NCI-H524 treated with DMSO at 0.1 percent for 48 hours (cell line): ENCODE measurements at places on chromosomes 12 and 14.
A peak's percentile ranks its signal among the peaks of the same experiment; 100 is the strongest.

DNA sequence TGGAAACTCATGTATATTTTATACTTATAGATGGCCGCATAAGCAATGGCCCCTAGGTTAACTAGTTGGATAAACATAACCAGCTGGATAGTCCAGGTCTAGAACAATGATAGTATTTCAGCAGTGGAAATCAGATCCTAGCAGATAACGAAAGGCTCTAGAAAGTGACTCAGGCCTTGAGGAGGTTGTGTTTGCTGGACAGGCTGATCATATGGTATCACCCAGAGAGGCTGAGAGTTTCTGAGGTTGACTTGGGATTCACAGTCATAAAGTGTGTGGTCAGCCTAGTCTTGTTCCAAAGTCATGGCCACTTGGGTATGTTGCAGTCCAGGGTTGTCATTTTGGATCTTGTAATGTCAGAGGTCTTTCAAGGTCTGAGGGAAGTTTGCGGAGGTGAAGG is 16.8 kb downstream of the FLVCR2 start:
- no peak for DNase-seq

DNA sequence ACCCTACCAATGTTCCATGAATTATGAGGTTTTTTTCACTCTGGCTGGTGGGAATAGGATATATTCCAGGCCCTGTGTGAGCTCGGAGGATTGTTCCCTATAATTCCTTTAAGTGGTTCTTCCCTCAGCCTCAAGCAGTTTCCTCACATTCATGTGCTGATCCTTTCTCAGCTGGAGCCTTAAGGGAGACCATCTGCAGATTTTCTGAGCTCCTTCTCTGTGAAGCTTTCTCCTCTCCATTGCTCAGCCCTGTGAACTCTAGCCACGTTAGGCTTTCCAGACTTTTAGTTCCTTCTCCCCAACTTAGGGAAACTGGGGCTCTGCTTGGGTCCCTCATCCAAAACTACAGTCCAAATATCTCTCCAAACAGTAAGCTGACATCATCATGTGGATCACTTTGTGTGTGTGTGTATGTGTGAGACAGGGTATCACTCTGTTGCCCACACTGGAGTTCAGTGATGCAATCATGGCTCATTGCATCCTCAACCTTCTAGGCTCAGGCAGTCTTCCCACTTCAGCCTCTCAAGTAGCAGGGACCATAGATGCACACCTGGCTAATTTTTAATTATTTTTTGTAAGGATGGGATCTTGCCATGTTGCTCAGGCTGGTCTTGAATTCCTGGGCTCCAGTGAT is 219.5 kb upstream of the OTX2 start:
- DNase-seq = peak; percentile 71

DNA sequence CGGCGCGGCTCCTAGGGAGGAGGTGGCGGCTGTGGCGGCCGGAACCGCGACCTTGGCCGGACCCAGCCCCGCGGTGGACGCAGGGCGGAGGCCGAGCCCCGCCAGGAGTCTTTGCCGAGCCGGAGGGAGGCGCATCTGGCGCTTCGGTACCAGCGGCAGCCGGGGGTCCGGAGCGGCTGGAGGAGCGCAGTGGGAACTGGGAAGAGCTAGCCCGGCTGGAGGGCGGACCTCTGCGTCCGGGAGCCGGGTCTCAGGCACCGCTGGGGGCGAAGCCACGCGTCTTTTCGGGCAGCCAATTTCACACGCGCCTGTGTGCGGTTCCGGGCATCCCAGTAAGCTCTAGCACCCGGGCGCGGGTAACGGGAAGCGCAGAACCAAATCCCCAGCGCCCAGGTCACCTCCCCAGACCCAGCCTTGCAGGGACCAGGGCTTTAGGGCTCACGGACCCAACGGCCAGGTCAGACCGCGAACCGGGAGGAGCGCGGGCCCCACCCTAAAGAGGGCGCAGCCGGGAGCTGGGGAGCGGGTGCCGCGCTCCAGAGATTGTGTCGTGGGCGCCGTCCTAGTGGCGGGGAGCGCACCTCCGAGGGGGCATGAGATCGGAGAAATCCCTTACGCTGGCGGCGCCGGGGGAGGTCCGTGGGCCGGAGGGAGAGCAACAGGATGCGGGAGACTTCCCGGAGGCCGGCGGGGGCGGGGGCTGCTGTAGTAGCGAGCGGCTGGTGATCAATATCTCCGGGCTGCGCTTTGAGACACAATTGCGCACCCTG is 89.4 kb downstream of the GALNT8 start:
- no peak for DNase-seq

DNA sequence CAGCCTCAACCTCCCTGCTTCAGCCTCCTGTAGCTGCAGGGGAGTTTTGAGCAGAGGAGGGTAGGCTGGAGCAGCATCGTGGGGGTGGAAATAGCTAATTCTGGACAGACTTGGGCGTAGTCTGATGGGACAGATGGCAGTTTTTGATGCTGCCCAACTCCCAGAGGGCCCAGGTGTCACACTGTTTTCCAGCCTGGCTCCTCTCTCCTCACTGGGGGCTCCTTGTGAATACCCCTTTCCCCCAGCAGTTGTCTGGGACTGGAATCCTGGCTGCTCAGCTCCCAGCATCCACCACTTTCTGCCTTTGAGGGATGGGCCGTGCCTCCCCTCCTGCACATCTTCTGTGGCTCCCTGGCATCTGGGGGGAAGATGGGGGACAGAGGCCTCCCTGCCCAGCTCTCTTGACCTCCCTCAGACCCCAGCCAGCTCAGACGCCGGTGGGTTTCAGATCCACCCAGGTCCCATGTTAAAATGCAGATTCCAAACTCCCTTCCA is 34.0 kb downstream of the SH2B3 start:
- peak; percentile 46 for DNase-seq

- DNase-seq = no peak
Observed at GRCh38 chr12:106108185-106108835, 30.4 kb downstream of the NUAK1 start.

GRCh38 chr14:65333943-65334687 is 78.4 kb upstream of the FUT8 start:
- DNase-seq = no peak

GRCh38 chr12:116665666-116666304 is 72.1 kb downstream of the SPRING1 start:
- no peak for DNase-seq

DNA sequence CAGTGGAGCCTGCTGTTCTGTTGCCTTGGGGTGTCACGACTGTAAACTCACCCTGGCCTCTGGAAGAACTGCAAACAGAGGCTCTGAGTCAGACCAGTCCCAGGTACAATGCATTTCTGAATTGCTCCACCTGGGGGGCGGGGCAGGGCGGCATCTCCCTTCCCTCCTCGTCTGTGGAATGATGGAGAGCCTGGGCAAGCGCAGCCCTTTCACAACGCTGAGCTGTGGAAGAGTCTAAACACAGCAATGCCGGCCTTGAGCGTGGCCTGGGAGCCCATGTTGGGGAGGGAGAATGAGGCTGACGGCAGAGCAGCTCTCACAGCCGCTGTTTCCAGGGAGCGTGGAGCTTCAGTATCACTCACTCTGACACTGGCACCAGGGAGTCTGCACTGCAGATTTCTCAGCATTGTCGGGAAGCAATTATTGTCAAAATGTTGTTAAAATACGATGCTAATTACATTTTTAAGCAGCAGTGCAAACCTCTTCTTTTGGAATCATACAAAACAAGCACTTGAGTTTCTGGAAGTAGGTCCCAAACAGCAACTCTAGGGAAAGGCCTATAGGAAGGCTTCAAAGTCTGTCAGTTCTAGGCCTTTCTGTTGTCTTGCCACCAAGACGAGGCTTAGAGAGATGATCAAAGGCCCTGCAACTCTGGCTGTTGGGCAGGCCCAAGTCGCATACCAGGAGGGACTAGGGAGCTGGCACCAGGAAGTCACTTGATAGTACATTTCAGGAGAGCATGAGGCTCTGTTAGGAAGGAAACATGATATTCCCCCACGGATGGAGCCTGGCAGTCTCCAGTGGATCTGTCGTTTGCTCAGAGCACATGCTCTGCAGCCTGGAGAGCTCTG is 244.0 kb upstream of the FKBP4 start:
- no peak for DNase-seq

GRCh38 chr14:99560922-99561683 is 42.9 kb downstream of the CCDC85C start:
- DNase-seq = peak; percentile 57

DNA sequence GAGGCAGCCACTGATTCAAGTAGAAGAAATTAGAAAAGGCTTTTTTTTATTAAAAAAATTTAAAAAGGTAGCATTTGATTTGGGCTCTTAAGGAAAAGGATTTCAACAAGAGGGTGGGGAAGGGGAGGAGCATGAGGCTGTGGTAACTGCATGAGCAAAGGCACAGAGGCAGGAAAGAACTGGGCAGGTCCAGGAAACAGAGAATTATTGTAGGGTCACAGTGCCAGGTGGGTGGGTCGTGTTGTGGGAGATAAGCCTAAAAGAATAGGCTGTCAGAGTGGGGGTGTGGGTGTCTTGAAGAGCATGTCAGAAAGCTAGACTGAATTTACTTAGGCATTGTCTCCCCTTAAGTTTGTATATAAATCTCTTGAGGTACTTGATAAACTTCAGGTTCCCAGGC is 7.8 kb downstream of the LIMA1 start:
- no peak for DNase-seq
